ENCODE measurements at places on chromosomes 7 and 10.

DNA sequence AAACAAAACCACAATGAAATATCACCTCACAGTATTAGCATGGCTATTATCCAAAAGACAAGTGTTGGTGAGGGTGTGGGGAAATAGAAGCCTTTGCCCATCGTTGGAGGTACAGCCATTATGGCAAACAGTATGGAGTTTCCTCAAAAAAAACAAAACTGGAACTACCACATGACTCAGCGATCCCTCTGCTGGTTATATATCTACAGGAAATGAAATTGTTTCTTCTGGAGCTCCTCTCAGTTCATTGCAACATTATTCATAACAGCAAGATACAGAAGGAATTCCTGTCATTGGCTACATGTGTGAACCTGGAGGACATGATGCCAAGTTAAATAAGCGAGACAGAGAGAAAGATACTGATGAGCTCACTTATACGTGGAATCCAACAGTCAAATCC, 2.4 kb upstream of the UBE3C start:
- no peak for DNase-seq

DNA sequence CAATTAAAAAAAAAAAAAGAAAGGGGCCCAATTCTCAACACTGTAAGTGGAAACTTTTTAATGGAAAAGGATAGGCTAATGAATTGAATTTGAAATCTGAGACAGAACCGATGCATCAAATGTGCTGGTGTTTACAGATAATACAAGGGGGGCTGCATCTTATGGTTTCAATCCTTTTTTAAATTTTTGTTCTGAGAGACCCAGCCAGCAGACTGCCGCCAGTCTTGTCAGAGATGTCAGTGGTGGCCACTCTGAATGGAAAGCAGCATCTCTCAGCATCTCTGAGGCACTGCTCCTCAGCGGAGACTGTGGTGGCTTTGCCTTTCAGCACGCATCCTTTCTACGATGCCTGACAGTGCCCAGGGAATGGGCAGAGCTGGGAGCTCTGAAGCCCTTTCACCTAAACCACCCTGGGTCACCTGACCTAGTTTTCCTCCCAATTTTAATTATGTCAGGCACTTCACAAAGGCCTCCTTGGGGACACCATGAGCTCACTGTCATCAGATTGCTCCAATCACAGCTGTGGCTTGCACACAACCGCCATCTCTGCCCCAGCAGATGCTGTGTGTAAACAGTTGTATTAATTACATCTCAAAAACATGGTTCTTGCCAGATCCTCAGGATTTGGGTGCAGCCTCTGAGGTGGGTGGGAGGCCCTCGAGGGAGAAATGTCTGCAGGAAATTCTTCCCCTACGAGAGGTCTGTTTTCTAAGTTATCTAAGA, 81.2 kb downstream of the EGFR start:
- no peak for DNase-seq

- DNase-seq, result no peak
Measured at GRCh38 chr7:1679326-1679965, 9.4 kb downstream of the ELFN1 start.

- no peak for DNase-seq
Measured at GRCh38 chr7:45711161-45711490, 137.0 kb downstream of the ADCY1 start.

- DNase-seq, result no peak
Measured at GRCh38 chr7:37097983-37098382, 350.7 kb downstream of the ELMO1 start.

- no peak for DNase-seq
Measured at GRCh38 chr10:86974484-86974883, 6.2 kb downstream of the ADIRF start.

DNA sequence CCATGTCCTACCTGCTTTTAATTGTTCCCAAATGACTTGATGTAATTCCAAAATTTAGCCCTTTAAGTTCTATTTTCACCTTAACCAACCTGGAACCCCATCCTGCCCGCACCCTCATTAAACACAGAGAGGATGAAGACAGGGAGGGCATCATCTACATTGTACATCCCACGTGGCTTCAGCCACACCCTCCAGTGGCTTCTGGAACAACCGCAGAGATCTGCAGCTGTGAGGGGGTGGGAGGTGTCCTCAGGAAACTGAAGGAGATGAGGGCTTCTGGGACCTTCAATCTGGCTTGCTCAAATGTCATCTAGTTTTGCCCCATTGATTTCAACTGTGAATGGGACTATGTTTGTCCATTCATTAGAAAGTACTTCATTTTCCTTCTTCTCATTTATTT, 39.0 kb downstream of the AKR1B1 start:
- no peak for DNase-seq

GRCh38 chr7:105304040-105304895, 84.5 kb downstream of the SRPK2 start:
- DNase-seq, result no peak

GRCh38 chr10:92897916-92898315, 49.6 kb downstream of the EXOC6 start:
- no peak for DNase-seq

DNA sequence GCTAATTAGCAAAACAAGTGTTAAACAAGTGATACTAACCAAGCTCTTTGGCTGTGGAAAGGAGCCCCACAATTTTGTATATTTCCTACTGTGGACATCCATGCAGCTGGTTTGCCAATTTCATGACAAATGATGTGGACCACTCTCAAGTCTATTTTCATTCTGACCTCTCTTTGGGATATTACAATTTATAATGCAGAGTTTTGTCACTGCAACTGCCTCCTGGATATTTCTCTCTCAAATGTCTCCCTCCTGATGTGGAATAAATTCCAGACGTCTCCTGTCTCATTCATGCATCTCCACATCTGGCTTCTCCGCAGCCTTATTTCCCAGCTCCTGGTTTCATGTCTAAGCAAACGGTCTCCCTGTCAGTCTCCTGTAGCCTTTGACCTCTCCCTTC, 80.6 kb upstream of the RHEB start:
- DNase-seq, result no peak

Measured in stimulated activated CD8-positive, alpha-beta memory T cell treated with anti-CD3 and anti-CD28 coated beads, Interleukin-15, amount 100 ng/mL, for 24 hours (primary cell).